Hepatocyte (in vitro differentiated cells): ENCODE measurements at places on chromosomes 1 and 21. TPM values are rescaled to one million over a fixed set of nuclear protein-coding genes. Genes with fewer than 3 reads are reported as not detected.
A peak's percentile ranks its signal among the peaks of the same experiment; 100 is the strongest.

DNA sequence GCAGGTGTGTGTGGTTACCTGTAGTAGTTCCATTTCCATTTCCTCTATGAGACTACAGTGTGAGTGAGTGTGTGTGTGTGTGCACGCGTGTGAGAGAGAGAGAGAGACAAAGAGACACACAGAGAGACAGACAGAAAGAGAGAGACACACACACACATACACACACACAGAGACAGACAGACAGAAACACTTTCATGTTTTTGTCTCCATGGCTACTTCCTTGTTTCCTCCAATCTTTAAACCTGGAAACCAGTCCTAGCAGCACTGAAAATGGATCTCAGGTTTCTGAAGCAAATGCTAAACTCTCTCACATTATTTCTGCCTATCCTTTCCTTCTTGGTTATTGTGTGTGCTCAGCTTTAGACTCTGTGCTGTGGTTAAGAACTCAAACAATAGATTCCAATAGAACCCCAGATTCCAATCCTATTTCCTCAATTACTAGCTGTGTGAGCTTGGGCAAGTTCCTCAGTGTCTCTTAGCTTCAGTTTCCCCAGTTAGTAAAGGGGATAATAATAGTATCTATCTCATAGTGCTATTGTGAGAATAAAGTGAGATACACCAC lies 22.4 kb upstream of the ABCD3 start:
- DNase-seq: no peak

DNA sequence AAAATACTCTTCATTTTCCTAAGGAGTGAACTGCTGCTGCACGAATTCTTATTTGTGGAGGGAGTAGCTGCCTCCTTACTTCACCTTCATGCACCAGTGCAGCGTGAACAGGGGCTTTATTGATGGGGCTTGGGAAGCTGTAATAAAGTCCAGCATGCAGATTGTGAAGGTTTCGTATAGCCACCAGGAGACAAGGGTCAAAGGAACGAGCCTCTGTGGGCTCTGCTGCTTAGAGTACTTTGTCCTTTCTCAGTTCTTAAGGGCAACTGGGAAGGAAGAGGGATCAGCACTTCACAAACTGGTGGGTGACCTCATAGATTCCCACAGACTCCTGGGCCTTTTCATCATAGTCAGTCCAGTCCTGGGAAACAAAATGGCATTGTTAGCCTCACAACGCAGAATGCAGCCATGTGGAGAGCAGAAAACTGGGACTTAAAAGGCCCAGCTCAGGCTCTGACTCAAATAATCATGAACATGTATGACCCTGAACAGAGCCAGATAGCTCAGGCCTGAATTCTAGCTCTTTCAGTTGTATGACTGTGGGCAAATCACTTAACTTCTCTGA lies 6.0 kb downstream of the CZIB start:
- no peak for DNase-seq

DNA sequence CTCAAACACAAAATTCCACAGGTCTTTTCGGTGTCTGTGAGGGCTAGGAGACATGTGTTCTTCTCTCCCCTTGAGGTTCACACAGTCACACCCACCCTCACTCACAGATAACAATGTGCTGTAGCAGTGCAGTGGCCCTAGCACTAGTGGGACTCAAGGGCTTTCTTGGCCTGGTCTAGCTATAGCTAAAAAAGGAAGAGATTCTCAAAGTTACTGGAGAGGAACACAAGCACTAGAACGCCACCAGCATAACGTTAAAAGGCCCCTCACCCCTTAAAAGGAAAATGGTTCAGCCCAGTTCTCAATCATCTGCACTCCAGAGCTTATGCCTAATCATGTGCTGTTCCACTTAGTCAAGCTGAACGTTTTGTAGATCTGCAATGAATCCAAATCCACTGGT lies 39.5 kb downstream of the RGS8 start:
- DNase-seq: no peak

- no peak for DNase-seq
Measured at GRCh38 chr1:231774719-231775335, 148.2 kb downstream of the DISC1 start.

DNA sequence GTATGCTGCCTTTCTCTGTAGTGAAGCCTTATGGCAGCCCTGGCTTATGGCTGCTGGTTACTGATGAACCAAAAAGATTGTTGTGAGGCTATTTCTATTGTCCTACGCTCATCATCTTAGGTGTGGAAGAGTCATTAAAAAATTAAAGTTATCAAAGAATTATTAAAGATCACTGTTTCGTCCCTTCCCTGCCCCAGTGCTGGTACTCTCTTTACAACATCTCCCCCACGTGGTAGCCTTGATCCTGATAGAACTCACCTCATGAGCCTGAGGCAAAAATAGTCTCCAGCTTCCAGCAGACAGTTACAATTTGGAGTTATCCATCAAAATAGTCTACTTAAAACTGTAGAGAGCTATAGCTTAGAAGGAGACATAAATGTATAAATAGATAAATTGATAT lies 201.5 kb downstream of the S1PR1 start:
- peak; percentile 11 for DNase-seq

GRCh38 chr1:167601442-167602383 lies 28.3 kb upstream of the RCSD1 start:
- no peak for DNase-seq

GRCh38 chr1:71717186-71717585 lies 565.2 kb downstream of the NEGR1 start:
- no peak for DNase-seq

DNA sequence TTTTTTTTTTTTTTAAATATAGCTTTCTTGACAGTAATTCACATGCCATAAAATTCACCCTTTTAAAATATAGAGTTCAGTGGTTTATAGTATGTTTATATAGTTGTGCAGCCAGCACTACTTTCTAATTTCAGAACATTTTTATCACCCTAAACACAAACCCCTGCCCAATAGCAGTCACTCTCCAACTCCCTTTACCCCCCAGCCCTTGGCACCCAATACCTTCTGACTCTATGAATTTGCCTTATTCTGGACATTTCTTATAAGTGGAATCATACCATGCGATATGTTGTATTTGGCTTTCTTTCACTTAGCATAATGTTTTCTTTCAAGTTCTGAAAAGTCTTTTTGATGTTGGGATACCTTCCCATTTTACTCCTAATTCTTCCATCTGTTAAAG lies 42.5 kb upstream of the NEXN start:
- DNase-seq: no peak

GRCh38 chr1:66758241-66758755 lies 6.0 kb downstream of the DYNLT5 start:
- no peak for DNase-seq

GRCh38 chr1:94384485-94385265 lies 33.5 kb upstream of the ABCD3 start:
- peak; percentile 64 for DNase-seq

DNA sequence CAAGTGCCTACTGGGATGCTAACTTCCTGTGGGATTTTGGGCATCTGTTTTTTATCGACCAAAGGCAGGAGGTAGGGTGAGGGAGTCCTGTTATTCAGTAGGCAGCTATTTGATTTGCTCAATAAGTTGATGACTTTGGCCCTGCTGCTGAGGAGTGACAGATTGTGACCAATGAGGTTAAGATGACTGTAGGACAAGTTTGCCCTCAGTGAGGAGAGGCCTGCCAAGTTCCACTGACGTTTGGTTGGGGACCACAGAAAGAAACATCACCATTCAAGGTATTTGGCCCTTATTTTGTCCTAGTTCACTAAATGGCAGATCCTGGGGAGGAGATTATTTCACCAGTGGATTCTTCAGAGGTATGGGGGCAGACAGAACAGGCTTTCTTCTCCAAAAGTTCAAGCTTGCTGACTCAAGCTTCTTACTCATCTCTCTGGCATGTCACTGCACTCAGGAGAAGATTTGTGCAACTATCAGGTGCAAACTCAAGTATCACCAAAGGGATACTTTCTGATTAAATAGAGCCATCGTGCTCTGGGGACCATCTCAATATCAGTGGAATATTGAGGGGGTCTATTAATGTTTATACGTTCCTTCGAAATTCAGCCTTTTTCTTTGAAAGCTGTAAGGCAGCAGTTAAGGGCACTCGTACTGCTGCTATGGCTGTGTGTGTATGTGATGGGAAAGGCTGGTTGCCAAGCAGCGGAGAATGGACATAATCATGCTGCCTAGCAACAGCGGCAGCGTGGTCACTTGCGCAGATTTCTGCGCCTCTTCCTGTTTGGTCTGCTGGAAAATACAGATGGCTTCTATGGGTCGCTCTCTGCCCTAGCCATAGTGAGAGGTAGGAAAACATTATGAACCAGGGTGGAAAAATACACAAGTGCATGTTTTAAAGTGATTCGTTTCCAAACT lies 78.7 kb downstream of the PBX1 start:
- no peak for DNase-seq

Gene GJA8
- polyA plus RNA-seq: not detected in 2 replicates
